T-helper 2 cell treated with Interferon-gamma antibody and Interleukin-4, amounts not matched to agents 5 μg/mL and 100 μg/mL, for 36 hours (primary cell): ENCODE measurements at places on chromosomes 4 and X.
A peak's percentile ranks its signal among the peaks of the same experiment; 100 is the strongest.

- no peak overlapping the region for H3K4me3 ChIP-seq
- no peak for DNase-seq
- H3K4me1 ChIP-seq, result no peaks in the 10 kb centered on the region
- H3K36me3 ChIP-seq, result no peaks in the 10 kb centered on the region
- H3K27ac ChIP-seq, result no peak overlapping the region
- H3K27me3 ChIP-seq, result no peaks in the 10 kb centered on the region
Measured at GRCh38 chrX:110168585-110168984, 149.3 kb downstream of the AMMECR1 start.

DNA sequence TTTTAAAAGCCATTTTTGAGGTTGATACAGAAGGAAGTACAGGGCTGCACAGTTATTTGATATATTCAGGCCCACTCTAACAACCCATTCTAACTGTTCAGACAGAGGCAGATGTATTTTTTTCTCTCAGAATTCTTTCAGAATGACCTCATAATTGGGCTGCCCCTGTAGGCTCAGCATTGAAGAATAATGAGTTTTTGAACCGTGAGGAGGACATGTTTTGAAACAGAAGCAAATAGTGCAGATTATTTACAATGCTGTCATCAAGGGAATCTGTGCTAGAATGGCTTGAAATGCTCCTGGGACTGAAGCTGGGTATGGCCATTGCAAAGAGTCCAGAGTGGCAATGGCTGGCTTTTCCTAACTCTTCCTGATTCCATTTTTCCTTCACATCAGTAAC is 158.1 kb downstream of the SOX3 start:
- DNase-seq, result no peak
- no peaks in the 10 kb centered on the region for H3K36me3 ChIP-seq
- H3K4me3 ChIP-seq, result no peak overlapping the region
- no peak overlapping the region for H3K27ac ChIP-seq

DNA sequence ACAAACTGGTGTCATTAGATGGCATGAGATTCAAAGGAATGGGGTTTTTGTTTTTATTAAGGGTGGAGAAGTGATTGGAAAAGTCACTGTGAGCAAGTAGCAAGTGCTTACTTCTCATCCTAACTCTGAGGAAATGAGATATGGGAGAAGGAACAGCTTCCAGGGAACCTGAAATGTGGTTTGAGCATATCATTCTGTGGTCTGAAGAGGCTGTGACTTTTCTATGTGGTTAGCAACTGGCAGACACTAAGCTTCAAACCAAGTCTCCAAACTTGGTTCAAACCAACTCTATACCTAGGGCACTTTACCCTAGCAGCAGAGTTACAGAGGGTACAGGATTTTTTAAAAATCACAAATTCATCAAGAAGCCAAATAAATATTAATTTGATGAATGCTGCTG is 58.2 kb downstream of the DCLK2 start:
- no peak overlapping the region for H3K4me3 ChIP-seq
- no peak for DNase-seq
- peaks cover 7% of the 10 kb centered on the region for H3K27me3 ChIP-seq
- no peak overlapping the region for H3K27ac ChIP-seq
- peaks cover 10% of the 10 kb centered on the region for H3K4me1 ChIP-seq

GRCh38 chrX:110734894-110735541 is 60.6 kb downstream of the CHRDL1 start:
- no peaks in the 10 kb centered on the region for H3K4me1 ChIP-seq
- H3K36me3 ChIP-seq, result no peaks in the 10 kb centered on the region
- no peak overlapping the region for H3K4me3 ChIP-seq

DNA sequence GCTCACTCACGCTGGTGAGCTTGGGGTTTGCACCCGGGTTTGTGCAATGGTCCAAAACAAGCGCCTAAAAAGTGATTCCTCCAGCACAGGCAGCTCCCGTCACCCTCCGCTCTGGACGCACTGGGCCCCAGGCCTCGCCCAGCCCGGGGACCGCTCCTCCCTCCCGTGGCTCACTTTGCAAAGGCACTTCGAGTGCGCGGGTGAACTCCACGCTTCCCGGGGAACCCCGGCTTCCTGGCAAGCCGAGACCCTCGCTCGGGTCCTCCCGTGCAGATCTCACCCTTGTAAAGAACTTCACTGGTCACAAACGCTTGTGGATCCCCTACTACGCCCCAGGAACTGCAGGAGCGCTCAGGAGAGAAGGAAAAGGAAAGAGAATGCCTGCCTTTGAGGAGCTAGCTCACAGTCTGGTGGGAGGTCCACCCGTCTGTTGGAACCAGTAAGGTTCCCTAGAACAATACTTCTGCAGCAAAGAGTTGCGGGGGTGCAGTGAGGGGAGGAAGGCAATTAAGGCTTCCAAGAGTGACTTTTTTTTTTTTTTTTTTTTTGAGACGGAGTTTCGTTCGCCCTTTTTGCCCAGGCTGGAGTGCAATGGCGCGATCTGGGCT is at the start of gene CTPS2:
TSS of gene CTPS2 (minus strand) at position 122 of the 608 bp plus-strand sequence. CDS start 9,767 bp downstream, outside the sequence.
- DNase-seq, result peak; percentile 41
- no peaks in the 10 kb centered on the region for H3K27me3 ChIP-seq
- peak within 1 kb of the TSS; percentile 84 for H3K27ac ChIP-seq

- H3K27me3 ChIP-seq, result no peaks in the 10 kb centered on the region
- DNase-seq, result no peak
- H3K27ac ChIP-seq, result no peak overlapping the region
- H3K4me1 ChIP-seq, result no peaks in the 10 kb centered on the region
- H3K36me3 ChIP-seq, result no peaks in the 10 kb centered on the region
Measured at GRCh38 chr4:7429069-7429416, 5.7 kb downstream of the PSAPL1 start.

DNA sequence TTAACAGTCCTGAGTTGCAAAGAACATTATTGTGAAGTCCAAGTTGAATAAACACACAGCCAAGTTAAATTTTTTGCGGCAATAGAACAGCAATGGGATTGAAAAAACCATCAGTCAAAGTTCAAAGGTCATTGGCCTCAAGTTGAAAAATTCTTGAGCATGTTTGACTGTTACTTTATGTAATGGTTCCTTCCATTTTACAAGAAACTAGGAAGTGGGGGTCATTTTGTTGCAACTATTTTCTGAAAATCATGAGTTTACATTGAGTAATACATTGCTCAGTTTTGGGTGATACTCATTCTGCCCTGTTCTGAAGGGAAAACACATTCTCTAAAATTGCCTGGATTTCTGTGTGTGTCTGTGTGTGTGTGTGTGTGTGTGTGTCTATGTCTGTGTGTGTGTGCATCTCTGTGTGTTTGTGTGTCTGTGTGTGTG is 5.2 kb upstream of the IRF2 start:
- no peak overlapping the region for H3K4me3 ChIP-seq
- H3K27ac ChIP-seq, result no peak overlapping the region
- peaks cover 40% of the 10 kb centered on the region for H3K4me1 ChIP-seq
- peaks cover 42% of the 10 kb centered on the region for H3K36me3 ChIP-seq
- no peaks in the 10 kb centered on the region for H3K27me3 ChIP-seq

DNA sequence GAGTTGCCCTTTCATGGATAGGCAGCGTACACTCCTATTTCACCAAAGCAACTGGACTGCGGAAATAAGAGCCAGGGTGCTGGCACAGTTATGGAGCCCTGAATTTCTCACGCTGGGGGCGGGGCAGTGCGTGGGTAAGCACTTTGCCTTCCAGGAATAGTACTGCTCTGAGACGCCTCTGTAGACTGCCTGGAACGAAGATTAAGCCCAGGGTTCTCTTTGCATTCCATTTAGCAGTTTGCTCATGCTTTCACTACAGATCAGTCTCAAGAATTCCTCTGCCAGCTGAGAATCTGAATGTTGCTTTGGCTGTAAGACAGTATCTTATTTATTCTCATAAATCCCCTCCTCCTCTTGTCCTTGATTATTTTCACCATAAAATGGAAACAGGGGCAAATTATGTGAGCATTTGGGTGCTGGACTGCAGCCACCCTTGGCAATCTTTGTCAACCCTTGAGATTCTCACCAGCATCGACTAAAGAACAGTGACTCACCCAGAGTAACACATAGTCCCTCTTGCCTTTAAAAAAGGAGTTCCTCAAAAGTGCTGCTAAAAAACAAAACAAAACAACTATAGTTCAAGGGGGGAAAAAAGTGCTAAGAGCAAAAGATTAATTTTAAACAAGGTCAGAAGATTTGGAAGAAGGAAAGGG is 88.9 kb upstream of the CITED1 start:
- H3K27me3 ChIP-seq, result no peaks in the 10 kb centered on the region
- no peaks in the 10 kb centered on the region for H3K4me1 ChIP-seq

GRCh38 chrX:19225909-19226308 is 103.6 kb upstream of the ADGRG2 start:
- no peaks in the 10 kb centered on the region for H3K27me3 ChIP-seq
- no peak overlapping the region for H3K27ac ChIP-seq
- H3K4me3 ChIP-seq, result no peak overlapping the region
- DNase-seq, result no peak
- no peaks in the 10 kb centered on the region for H3K4me1 ChIP-seq

DNA sequence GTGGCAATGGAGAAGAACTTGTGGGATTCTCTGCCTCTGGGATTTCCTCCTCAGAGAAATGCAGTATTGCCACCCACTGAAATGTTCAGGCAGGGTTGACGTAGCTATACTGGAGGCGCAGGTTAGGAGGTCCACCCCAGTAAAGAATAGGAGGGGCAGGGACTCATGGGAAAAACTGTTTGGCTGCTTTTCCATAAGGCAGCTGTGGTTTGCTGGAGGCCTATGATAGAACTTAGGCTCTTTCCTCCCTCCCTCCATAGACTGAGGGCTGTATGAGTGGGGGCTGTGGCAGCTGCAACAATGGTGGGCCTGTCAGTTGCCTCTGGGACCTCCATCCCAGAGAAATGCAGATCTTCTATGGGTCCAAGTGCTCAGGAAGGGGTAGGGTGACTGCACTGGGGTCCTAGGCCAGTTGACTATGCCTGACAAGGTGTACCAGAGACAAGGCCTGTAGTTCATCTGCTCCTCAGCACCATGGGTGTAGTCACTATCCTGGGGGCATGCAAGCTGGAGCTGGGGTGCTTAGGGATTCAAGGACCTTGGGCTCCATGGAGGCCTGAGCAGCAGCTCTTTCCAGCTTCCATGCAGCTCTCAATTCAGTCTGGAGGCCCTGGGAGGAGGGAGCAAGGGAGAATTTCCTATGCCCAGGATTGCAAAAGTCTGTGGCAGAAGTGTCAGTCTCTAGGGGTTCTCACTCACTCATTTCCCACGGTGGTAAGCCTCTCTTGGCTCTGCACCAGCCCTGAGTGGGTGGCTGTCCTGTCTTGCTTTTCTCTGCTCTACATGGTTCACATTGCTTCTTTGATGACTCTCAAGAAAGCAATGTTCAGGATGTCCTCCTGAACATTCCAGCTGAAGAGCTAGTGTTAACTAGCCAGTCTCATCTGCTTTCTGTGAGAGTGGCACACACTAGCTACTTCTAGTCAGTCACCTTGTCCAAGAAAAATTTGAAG is 353.0 kb downstream of the IDS start:
- no peak for DNase-seq
- no peaks in the 10 kb centered on the region for H3K4me1 ChIP-seq
- no peak overlapping the region for H3K27ac ChIP-seq
- no peak overlapping the region for H3K4me3 ChIP-seq

DNA sequence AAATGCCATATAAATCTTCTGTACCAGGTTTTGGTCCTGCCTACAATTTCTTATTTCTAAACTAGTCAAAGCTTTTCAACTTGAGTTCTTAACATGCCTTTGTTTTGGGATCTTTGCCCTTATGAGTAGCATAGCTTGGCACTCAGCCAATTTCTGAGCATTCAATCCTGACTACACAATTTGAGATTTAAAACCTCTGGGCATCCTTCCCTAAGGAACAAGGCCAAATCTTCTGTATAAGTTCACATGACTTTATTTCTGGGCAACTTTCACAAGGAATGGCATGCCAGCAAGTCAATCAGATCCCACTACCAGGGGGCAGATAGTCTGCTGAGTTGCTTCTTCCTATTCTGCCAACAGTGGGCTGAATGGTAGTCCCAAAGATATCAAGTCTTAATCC is 254.2 kb downstream of the ADAMTS3 start:
- no peak for DNase-seq
- H3K36me3 ChIP-seq, result no peaks in the 10 kb centered on the region
- H3K4me3 ChIP-seq, result no peak overlapping the region
- H3K4me1 ChIP-seq, result peaks cover 6% of the 10 kb centered on the region
- H3K27ac ChIP-seq, result no peak overlapping the region
